GM23248 (cell line): ENCODE measurements at places on chromosomes 3 and 15. TPM values are rescaled to one million over a fixed set of nuclear protein-coding genes. Genes with fewer than 3 reads are reported as not detected.

DNA sequence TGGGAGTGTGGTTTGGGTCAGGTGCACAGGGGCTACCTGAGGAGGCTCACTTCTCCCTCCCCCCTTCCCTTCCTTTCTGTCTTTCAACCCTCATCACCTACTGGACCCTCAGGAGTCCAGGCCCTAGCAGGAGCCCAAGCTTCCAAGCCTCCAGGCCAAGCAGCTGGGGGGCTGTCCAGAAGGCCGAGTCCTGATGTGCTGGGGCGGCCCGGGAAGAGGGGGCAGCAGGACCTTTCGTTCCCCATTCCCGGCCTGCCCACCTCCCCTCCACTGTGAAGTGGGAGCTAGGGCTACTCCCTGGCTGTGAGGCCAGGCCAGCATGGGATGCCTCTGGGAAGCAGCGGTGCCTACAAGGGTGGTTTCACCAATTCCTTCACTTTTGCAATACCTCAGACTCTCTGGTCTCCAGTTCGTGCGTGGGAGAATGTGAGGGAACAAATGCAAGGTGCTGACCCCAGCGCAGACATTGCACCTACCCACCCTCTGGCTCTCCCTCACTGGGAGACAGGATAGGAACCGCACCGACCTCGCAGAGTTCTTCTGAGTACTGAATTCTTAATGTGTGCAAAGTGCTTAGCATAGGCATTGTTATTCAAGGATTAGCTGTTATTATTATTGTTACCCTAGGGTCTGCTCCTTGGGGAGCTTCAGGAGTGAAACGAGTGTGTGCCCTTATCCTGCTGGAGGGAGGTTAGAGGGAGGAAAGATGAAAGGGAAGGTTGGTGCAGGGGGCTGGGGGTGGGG is 2.5 kb downstream of the EPHB3 start:
- H3K4me3 ChIP-seq, result no peak overlapping the region
- H3K36me3 ChIP-seq, result no peaks in the 10 kb centered on the region
- no peak overlapping the region for H3K27ac ChIP-seq
- peaks cover 35% of the 10 kb centered on the region for H3K4me1 ChIP-seq
- H3K27me3 ChIP-seq, result no peaks in the 10 kb centered on the region

- no peak overlapping the region for H3K4me3 ChIP-seq
- H3K36me3 ChIP-seq, result no peaks in the 10 kb centered on the region
- H3K27ac ChIP-seq, result 0 out of 2 replicates have a peak overlapping the region, but pooled peaks have one; percentile 6
Observed at GRCh38 chr15:25504307-25504706, 65.5 kb upstream of the UBE3A start.

DNA sequence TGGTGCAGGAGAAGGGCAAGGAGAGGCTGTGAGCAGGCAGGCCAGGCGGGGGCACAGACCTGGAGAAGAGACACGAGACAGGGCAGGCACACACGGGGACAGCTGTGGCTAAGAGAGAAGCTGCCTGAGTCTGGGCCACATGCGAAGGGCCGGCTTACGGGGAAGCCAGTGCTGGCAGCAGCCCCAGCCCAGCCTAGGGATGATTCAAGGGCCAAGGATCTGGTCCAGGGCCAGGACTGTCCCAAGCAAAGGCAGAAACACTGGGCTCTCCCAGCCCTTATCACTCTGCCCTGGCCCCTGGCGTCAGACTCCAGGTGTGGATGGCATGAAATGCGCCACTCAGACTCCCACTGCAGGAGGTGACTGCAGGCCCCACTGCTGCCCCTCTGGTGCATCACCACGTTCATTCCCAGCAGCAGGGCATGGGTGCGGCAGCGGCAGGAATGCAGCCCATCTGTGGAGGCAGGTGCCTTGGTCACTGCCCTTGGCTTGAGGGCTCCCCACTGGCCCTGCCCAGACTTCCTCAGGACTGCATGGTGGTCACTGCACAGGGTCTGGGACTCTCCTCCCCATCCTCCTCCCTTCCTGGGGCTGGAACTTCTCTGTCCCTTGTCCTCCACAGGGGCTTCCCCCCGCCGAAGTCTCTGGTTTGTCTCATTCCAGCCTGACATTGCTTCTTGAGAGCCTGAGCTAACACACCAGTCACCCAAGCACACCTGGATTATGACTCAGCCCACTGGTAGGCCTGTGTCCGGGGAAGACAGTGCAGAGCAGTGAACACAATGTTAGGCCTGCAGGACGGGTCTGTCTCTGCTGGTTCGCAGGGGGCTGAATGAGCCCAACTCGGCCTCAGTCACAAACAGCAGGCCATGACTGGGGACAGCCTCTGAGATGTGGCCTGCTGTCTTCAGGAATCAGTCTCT is 69.3 kb downstream of the TBC1D2B start:
- peak; percentile 95 for DNase-seq
- H3K27ac ChIP-seq, result 0 out of 2 replicates have a peak overlapping the region, but pooled peaks have one; percentile 15
- H3K36me3 ChIP-seq, result peaks cover 19% of the 10 kb centered on the region
- H3K27me3 ChIP-seq, result no peaks in the 10 kb centered on the region
- H3K4me3 ChIP-seq, result no peak overlapping the region

DNA sequence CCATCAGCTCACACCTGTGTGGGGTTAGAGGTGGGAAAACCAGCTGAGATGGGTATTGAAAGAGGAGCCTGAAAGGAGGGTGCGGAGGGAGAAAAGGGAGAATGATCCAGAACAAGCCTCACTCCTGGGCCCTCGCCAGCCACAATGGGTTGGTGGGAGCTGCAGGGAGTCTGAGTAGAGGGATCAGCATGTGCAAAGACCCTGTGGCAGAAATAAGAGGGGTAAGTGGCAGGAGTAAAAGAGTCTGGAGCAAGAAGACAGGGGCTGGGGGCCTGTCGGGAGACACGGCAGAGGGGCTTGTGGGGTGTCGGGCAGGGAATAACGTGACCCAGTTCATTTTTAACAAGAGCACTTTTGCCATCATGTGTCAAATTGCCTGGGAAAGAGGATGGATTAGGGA is 34.0 kb downstream of the CCDC33 start:
- no peaks in the 10 kb centered on the region for H3K4me1 ChIP-seq
- DNase-seq, result no peak
- H3K27ac ChIP-seq, result no peak overlapping the region
- no peaks in the 10 kb centered on the region for H3K36me3 ChIP-seq
- H3K27me3 ChIP-seq, result peaks cover 27% of the 10 kb centered on the region

DNA sequence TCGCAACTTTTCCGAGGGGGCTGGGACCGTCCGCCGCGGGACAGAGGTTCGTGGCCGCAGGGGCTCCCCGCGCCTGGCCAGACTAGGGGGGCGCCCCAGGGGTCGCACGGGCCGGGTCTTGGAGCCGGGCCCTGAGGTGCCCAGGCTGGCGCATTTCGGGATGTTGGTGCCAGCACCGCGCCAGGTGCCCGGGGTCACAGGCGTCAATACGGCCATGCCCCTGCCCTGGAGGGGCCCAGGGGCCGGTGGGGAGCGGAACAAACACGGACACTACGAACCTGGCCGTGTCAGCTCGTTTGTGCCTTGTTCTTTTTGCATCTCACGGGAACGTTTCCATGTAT is 366 bp downstream of the TM6SF1 start:
- no peak for DNase-seq
- H3K27me3 ChIP-seq, result peaks cover 35% of the 10 kb centered on the region
- no peak overlapping the region for H3K27ac ChIP-seq
- H3K36me3 ChIP-seq, result no peaks in the 10 kb centered on the region

DNA sequence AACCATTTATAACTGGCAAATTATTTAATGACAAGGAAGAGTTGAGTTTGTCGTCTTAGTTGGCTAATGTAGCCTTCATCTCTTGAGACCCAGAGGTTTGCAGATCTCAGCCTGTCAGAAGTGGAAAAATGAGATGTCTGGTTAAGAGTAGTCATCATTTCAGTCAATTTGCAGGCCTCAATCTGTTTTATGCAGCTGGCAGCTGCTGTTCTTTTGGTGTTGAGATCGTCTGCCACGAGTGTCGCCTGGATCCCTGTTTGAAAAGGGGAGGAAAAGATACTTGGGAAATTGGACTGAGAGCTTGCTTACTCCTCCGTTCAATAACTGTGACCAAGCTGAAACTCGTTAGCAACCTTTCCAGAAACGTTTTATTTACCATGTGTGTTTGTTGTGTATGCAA is 2.3 kb downstream of the PHLDB2 start:
- no peaks in the 10 kb centered on the region for H3K27me3 ChIP-seq
- H3K36me3 ChIP-seq, result no peaks in the 10 kb centered on the region
- peaks cover 53% of the 10 kb centered on the region for H3K4me1 ChIP-seq
- H3K4me3 ChIP-seq, result peak overlapping the region; percentile 81
- DNase-seq, result peak; percentile 43
- H3K27ac ChIP-seq, result peak overlapping the region; percentile 95

GRCh38 chr3:52934630-52935530 is 37.5 kb upstream of the STIMATE start:
- DNase-seq, result peak; percentile 81
- no peaks in the 10 kb centered on the region for H3K36me3 ChIP-seq
- H3K4me3 ChIP-seq, result no peak overlapping the region
- no peak overlapping the region for H3K27ac ChIP-seq

GRCh38 chr15:58420579-58421043 is 11.2 kb upstream of the LIPC start:
- no peak overlapping the region for H3K27ac ChIP-seq
- DNase-seq, result no peak
- no peak overlapping the region for H3K4me3 ChIP-seq
- H3K36me3 ChIP-seq, result no peaks in the 10 kb centered on the region
- peaks cover 11% of the 10 kb centered on the region for H3K4me1 ChIP-seq

DNA sequence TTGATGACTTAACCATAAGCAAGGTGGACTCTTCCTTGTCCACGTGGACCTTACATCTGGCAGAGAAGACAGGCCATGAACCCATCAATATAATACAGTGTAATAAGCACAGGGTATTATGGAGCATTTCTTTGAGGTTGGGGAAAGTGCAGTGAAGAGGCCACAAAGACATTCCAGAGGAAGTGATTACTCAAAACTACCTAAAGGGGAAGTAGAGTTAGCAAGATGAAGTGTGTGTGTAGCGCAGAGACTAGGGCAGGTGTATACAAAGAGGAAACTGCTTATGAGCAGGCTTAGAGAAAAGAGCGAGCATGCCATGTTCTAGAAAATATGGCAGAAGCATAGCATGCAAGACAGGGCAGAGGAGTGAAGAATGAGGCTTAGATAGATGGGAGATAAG is 17.9 kb downstream of the CP start:
- no peak overlapping the region for H3K27ac ChIP-seq
- H3K27me3 ChIP-seq, result no peaks in the 10 kb centered on the region
- H3K36me3 ChIP-seq, result no peaks in the 10 kb centered on the region
- H3K4me1 ChIP-seq, result 0 out of 2 replicates have a peak, but pooled peaks cover under 1% of the 10 kb centered on the region
- H3K4me3 ChIP-seq, result no peak overlapping the region

- no peaks in the 10 kb centered on the region for H3K36me3 ChIP-seq
- no peak within 1 kb of the TSS for H3K27ac ChIP-seq
- peak; percentile 53 for DNase-seq
- H3K4me3 ChIP-seq, result peak within 1 kb of the TSS; percentile 90
- H3K4me1 ChIP-seq, result no peaks in the 10 kb centered on the region
- H3K27me3 ChIP-seq, result peaks cover 39% of the 10 kb centered on the region
Observed at GRCh38 chr3:124033360-124034015, 41.6 kb upstream of the ROPN1 start.

- no peak for DNase-seq
- H3K36me3 ChIP-seq, result no peaks in the 10 kb centered on the region
- no peak overlapping the region for H3K4me3 ChIP-seq
- no peak overlapping the region for H3K27ac ChIP-seq
- no peaks in the 10 kb centered on the region for H3K27me3 ChIP-seq
Observed at GRCh38 chr3:3600665-3601340, 198.4 kb upstream of the LRRN1 start.

DNA sequence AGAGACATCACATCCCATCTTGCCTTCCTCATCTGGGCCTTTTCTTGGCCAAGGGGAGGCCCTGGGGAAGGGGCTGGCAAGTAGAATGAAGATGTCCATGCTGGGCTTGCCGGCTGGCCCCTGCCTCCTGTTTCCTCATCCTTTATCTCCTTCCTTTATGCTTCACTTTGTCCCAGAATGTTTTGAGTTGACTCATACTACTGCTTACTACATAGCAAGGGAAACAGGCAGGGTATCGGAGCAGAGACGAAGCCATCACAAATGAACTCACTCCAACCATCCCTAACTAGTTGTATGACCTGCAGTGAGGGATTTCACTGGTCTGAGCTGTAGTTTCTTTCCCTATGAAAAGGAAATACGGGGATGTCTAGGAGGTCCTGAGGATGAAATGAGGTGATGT is 66.0 kb downstream of the CHDH start:
- DNase-seq, result peak; percentile 70
- no peak overlapping the region for H3K4me3 ChIP-seq
- H3K4me1 ChIP-seq, result peaks cover 21% of the 10 kb centered on the region
- H3K27ac ChIP-seq, result no peak overlapping the region
- H3K36me3 ChIP-seq, result no peaks in the 10 kb centered on the region

GRCh38 chr15:57064033-57064432 is 145.6 kb downstream of the TCF12 start:
- no peak overlapping the region for H3K4me3 ChIP-seq
- H3K27ac ChIP-seq, result no peak overlapping the region
- peaks cover 43% of the 10 kb centered on the region for H3K4me1 ChIP-seq
- DNase-seq, result peak; percentile 40
- no peaks in the 10 kb centered on the region for H3K27me3 ChIP-seq

DNA sequence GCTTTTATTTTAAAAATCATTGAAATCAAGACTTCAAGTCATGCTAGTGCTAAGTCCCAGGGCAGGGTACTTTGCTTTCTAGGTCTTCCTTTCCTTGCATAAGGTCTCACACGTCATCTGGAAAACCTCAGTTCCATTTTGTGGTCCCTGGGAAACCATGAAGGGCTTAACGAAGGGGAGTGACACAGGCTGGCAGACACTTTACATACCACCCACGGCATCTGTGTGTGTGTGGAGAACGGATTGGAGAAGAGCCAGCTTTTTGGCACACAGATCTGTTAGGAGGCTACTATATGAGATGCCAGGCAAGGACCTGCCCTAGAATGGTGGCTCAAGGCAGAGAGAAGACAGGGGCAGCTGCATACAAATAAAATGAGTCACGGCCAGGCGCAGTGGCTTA is 107.5 kb upstream of the NSMCE3 start:
- no peak overlapping the region for H3K4me3 ChIP-seq
- no peaks in the 10 kb centered on the region for H3K27me3 ChIP-seq
- DNase-seq, result no peak
- no peaks in the 10 kb centered on the region for H3K4me1 ChIP-seq
- H3K36me3 ChIP-seq, result no peaks in the 10 kb centered on the region

DNA sequence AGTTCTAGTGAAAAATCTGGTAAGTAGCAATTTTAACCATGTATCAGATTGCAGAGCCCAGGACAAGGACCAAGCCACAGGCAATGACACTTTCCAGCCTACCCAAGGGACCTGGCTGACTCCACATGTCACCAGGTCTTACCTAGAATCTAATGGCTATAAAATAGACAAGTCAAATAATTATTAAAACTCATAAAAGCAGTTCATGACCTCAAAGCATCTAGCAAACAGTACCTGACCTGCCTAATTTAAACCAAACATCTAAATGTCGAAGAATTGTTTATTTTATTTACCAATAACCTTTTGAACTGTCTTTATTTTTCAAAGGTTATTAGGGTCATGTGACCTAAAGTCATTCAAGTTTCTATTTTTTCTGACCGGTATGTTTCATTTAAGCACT is 35.6 kb upstream of the MKRN3 start:
- DNase-seq, result no peak
- no peaks in the 10 kb centered on the region for H3K4me1 ChIP-seq
- H3K4me3 ChIP-seq, result no peak overlapping the region

Gene ARID3B
- polyA plus RNA-seq, result 2.1 and 2.4 TPM in 2 replicates

Gene KNG1
- not detected in 2 replicates for polyA plus RNA-seq

Gene CCR1
- not detected in 2 replicates for polyA plus RNA-seq

Gene NR1I2
- polyA plus RNA-seq, result 0.06 TPM in 1 of 2 replicates, not detected in the other
